ENCODE measurements at places on chromosomes 2 and 18.

GRCh38 chr2:138722316-138722715 lies 57.9 kb downstream of the NXPH2 start:
- no peak for DNase-seq

- DNase-seq: no peak
Observed at GRCh38 chr2:241560162-241560882, 1.8 kb downstream of the BOK start.

- DNase-seq: no peak
Observed at GRCh38 chr18:80120932-80121331, 11.9 kb downstream of the ADNP2 start.

- no peak for DNase-seq
Observed at GRCh38 chr2:101704816-101705578, 7.5 kb downstream of the MAP4K4 start.

Data from stimulated activated CD4-positive, alpha-beta T cell treated with anti-CD3 and anti-CD28 coated beads, Interleukin-1b, Interleukin-23, amount 100 ng/mL, for 24 hours (primary cell).